Umbilical cord (tissue), 2 donors: ENCODE measurements at places on chromosomes 6 and 20. TPM values are rescaled to one million over a fixed set of nuclear protein-coding genes. Genes with fewer than 3 reads are reported as not detected.

DNA sequence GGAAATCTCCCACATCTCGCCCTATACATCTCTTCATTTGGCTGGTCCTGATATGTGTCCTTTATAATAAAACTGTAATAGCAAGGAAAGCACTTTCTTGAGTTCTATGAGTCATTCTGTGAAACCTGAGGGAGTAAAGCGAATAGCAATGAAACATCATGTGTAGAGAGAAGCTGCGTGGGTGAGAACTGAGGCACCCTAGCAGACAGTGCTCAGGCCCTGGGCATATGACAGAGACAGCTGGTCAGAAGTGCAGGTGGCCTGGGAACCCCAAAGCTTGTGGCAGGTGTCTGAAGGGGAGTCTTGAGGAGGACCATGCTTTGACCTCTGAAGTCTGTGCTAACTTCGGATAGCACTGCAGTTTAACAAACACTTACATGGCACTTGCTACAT, 1.3 kb upstream of the BLOC1S5 start:
- no peak for DNase-seq

- DNase-seq, result no peak
These were observed 251.0 kb downstream of the KHDC1L start for GRCh38 chr6:72974276-72974675.

- DNase-seq, result no peak
These were observed 148.5 kb upstream of the TAB2 start for GRCh38 chr6:149168968-149169367.

DNA sequence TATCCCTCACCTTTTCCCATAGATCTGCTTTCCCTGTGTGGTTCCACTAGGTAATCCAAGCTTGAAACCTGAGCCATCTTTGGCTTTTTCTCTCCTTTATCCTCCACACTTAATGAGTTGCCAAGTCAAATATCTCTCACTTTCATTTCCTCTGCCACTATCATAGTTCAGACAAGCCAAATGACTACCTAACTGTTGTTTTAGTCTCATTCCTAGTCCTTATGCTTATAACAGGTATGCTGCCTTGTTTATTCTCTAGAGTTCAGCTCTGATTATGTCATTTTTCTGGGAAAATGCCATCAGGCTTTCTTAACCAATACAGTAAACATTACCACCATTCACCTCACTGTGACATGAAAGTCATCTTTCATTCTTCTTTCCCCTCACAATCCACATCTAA, 6.5 kb downstream of the EFHC1 start:
- no peak for DNase-seq

DNA sequence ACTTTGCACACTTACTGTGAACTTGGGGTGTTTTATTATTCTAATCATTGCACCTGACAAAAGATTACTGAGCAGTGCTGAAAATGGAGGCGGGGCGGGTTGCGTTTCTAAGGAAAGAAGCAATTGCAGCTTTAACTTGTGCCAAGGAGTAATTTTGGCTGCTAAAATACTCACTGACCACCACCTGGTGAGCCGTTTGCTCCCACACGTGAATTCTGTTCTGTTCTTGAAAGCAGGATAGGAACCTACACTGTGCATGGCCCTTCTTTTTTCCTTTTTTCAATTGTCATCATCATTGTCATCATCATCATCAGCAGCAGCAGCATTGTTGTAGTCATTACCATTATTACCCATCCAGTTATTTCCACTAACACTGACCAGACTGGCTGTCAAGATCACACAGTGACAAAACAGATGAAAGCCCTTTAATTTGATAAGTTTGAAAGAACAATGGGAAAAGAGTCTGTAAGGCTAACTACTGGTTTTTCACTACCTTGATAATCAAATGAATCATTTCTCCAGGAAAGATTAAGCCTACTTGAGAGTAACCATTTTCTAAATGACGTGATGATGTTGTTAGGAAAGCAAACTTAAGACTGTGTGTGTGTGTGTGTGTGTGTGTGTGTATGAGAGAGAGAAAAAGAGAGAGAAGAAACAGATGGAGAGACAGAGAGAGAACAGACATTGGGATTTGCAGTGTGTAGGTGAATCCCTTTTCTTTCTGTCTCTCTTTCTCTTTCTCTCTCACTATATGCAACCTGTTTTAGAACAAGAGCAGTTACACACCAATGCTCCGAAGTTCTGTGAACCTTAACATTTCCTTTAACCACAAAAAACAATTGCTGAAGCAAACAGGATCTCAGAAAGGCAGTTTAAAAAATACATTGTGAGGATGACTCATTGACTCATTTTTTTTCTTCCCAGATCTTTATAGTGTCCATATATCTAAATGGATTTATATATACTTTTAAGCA, 3.8 kb downstream of the RIPOR2 start:
- DNase-seq, result peak; percentile 35

- DNase-seq, result no peak
These were observed at the start of gene TTBK1 for GRCh38 chr6:43242908-43243663. Gene TTBK1 (plus strand): TSS chr6:43243481. CDS start chr6:43246661, 3,180 bp downstream.

- DNase-seq, result no peak
These were observed 7.3 kb downstream of the PNRC1 start for GRCh38 chr6:89087881-89088280.

DNA sequence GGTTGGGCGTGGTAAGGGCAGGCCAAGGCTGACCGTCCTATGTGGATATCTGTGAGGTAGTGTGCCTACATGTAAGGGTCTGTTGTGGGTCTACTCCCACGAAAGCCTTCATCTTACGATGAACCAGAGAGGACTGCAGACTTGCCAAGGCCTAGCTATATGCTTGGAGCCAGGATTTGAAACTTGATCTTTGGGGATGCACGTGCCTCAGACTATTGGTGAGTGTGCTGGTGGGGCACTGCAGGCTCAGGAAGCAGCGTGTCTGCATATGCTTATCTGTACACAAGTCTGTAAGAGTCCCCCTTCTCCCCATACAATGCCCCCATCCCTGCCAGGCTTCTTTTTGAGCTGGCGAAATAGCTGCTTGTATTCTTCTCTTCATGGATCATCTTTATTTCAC, 17.9 kb downstream of the PLCG1 start:
- no peak for DNase-seq

GRCh38 chr6:109351231-109352130, 30.8 kb downstream of the CD164 start:
- DNase-seq, result peak; percentile 15

DNA sequence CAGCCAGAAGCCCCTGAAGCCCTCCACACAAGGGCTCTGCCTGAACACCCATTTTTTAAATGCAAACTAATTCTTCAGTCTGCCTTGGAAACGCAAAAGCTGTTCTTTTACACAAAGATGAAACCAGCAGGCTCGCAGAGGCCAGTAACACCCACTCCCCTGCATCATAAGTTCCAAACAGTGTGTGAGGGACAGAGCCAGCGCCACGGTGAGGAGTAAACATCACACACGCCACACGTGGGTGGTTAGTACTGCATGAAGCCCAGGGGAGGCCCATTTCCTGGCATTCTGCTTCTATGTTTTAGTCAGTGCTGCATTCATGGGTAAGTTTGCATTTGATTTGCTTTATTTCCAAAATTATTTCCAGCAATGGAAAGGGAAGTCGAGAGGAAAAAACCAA, 217.7 kb upstream of the RIN2 start:
- DNase-seq, result no peak

GRCh38 chr20:16027686-16028085, 545.6 kb downstream of the KIF16B start:
- DNase-seq, result no peak

DNA sequence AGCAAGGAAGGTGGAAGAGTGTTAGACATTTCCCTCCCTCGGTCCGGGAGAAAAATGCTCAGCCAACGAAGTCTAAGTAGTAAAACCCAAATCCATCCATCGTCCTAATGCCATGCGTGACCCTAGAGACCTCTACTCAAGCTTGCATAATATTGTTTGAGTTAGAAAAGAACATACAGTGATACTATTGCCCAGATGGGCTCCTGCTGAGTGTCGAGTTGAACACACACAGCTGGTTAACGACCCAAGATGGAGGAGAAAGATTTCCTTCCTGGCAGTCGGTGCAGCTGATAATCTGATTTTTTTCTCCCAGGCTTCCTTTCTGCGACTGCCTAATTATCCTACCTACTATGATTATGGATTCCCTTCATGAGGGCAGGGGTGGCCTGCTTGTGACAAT, 164.4 kb upstream of the KCNG1 start:
- peak; percentile 36 for DNase-seq

DNA sequence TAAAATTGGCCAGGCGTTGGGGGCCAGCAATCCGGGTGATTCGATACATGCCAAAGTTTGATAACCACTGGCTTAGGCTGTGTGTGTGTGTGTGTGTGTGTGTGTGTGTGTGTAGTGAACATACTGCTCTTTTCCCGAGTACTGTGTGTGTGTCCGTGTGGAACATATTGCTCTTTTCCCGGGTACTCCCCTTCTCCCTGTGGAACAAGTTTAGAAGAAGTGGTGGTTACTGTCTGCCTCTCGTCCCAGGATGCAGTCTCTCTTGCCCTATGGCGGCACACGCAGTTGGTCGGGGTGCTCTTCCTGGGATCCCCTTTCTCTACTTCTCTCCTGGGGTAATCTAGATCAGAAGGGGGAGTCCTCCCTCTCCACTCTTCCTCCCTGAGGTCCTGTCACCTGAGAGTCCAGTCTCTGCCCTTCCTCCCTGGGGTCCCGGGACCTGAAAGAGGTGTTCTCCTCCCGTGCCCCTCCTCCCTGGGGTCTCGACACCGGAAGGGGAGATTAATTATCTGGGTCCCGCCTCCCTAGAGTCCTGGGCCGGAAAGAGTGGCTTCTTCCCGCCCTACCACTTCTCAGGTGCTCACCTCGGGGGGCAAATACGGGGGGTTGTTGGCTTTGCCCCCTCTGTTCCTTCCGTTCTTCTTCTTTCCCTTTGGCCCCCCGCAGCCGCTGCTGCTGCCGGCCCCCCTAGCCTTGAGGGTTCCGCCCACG, 516 bp downstream of the GTPBP2 start:
- peak; percentile 76 for DNase-seq

The PLG gene
- 5.3 TPM for total RNA-seq

The CASP8AP2 gene
- 21.2 TPM for total RNA-seq

The MYB gene
- 0.72 TPM for total RNA-seq

The F13A1 gene
- total RNA-seq, result 299 TPM

The DZANK1 gene
- 1.7 TPM for total RNA-seq

The STX16 gene
- 24.1 TPM for total RNA-seq

The WDR27 gene
- total RNA-seq, result 19.0 TPM

The TUBB2B gene
- 73.4 TPM for total RNA-seq
